ENCODE measurements at places on chromosomes 4 and X.

GRCh38 chr4:49032440-49033161 lies 46.5 kb downstream of the CWH43 start:
- DNase-seq, result peak; percentile 55

DNA sequence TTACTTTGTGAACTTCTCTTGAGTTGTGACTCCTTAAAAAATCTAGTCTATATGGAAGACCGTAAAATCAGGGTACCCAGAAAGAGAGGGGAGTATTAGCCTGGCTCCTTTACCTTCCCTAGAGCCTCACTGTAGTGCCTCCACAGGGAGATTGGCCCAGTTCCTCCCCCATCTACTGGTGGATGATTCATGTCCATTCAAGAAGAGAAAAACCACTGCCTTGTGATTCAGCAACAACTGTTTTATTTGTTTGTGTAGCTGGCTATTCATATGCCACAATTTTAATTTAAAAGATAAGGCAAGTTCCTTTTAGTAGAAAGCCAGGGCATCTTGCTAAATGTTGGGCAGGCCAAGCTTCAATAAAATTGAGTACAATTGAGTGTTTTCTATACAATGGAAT lies 221.8 kb upstream of the KCNIP4 start:
- no peak for DNase-seq

GRCh38 chr4:112994732-112995464 lies 54.6 kb upstream of the ANK2 start:
- no peak for DNase-seq

- peak; percentile 55 for DNase-seq
Observed at GRCh38 chr4:5890063-5890727, 2.7 kb downstream of the CRMP1 start.

DNA sequence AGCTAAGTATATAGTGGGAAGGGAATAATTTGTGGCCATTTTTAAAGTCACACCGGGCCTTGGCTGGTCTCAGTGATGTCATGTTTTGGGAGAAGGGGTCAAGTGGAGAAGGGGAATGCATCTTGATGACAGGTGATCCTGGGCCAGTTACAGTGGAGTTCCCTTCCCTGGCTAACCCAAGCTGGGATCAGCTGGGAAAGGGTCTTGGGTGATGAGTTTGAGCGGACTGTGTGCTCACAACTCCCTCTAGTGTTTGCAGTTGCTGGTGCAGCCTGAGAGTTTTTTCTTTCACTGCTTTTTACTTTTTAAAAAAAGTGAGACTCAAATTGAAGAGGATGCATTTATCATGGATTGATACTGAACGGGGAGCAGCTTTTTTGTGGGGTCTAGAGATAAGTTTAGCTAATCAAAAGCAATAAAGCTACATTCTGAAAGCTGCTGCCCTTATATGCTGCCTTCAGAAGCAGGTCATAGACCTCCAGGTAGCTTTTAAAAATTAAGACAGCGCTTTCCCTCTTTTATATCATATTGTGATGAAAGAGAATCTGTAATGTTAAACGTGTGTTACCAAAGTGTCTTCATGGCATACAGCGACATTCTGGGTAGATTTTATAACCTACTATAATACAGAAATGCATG lies 164.7 kb downstream of the DCLK2 start:
- no peak for DNase-seq

DNA sequence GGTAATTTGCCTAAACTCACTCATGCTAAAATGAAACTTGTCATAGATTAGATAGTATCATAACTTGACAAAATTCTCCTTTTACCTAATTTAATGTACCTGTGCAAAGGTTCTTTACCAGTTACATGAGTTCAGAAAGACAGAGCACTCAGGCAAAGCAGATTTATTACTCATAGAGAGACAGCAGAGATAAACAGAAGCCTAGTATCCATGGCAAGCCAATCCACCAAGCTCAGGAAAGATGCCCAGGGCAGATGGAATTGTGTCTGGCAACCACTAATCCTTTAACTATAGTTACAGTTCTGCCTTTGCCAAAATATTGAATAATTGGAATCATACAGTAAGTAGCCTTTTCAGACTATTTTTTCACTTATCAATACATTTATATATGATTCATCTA lies 826.2 kb downstream of the TECRL start:
- DNase-seq, result no peak

DNA sequence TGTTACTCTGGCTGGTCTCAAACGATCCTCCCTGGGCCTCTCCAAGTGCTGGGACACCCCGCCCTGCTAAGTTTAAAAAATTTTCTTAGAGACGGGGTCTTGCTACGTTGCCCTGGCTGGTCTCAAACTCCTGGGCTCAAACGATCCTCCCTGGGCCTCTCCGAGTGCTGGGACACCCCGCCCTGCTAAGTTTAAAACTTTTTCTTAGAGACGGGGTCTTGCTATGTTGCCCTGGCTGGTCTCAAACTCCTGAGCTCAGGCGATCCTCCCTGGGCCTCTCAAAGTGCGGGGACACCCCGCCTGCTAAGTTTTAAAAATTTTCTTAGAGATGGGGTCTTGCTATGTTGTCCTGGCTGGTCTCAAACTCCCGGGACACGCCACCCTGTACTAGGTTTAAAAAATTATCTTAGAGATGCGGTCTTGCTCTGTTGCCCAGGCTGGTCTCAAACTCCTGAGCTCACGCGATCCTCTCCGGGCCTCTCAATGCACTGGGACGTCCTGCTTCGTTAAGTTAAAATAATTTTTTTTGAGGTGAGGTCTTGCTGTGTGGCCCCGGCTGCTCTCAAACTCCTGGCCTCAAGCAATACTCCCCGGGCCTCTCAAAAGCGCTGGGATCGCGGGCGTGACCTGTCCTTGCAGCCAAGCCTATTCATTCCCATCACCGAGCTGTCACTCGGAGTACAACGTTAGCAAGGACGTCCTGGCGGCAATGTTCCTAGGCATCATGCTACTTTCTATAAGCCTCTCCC lies 1.1 kb downstream of the SLC25A6 start:
- peak; percentile 74 for DNase-seq

DNA sequence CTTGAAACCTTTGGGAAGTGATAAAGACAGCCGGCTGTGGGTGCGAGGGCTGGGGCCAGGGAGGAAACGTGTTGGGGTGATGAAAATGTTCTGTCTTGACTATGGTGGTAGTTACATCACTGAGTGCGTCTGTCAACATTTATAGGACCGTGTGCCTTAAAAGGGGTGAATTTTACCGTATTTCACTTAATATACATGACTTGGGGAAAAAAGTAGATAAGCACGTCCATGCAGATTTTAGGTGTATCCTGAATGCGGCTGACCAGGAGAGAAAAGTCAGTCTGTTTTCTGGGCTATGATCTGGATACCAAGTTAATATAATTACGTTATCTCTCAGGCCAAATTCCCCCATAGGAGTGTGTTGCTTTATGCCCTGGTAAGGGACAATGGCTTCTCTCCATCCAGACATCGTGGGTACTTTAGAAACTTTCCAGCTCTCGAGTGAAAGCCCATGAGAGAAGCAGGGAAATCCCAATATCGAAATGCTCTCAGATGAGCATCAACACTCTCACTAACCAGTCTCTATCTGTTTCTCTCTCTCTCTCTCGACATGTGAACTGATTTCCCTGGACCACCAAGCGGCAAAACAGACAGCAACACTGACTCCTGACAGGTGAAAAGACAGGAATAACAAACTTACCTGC lies 71.5 kb downstream of the IRF2 start:
- DNase-seq, result no peak

DNA sequence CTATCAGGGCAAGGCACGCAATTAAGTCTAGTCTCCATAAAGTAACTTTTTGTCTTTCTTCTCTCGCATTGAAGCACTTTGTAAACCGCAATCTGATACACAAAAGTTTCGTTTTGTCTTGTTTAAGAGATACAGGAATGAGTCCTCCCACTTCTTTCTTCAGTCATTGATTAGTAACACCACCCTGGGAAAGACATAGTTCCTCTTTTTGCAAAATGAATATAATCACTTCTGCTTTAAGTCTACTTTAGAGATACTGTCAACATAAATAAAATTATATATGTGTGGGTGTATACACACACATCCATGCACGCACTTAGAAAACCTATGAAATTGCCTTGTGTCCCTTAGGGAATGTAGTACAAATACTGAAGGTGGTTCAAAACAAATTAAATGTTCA lies 11.7 kb downstream of the COQ2 start:
- DNase-seq, result no peak

DNA sequence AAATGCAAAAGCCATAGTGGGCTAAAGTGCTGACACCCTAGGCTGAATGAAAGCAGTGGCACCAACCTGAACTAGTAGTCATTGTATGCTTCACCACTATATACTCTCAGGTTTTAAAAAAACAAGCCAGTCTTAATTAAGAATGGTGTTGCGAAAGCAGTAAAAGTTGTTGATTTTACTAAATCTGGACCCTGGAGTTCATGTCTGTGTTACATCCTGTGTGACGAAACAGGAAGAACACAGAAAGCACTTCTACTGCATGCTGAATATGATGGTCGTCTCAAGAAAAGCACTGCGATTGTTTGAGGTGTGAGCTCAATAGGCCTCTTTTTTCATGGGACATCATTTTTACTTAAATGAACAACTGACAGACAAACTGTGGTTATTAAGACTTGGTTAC lies 24.2 kb upstream of the GDPD2 start:
- DNase-seq, result no peak

GRCh38 chr4:62482355-62482754 lies 1282.2 kb downstream of the ADGRL3 start:
- no peak for DNase-seq

GRCh38 chr4:105306158-105306781 lies 159.6 kb downstream of the TET2 start:
- DNase-seq, result no peak

DNA sequence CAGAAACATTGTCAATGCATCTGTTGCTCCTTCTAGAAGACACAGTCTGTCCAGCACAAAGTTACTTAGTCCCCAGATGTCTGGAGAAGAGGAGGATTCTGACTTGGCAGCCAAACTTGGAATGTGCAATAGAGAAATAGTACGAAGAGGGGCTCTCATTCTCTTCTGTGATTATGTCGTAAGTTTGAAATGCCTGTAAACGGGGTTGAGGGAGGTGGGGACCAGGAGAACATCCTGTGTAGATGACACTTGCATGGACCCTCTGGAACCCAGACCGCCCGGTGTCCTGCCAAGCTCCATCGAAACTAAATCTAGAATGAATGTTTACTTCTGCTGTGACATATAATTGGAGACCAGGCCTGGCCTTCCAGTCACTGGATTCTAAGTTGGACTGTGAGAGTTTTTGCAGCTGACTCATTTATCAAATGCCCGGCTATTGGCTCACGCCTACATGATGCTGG lies 45.0 kb upstream of the MSANTD1 start:
- DNase-seq, result peak; percentile 67

GRCh38 chrX:1493412-1493811 lies 40.7 kb upstream of the ASMTL start:
- no peak for DNase-seq
